Right hindlimb (tissue), 1 donor: ENCODE measurements at places on chromosomes 12 and 14.

GRCh38 chr14:77364146-77364545 lies 12.7 kb downstream of the TMED8 start:
- DNase-seq: no peak

DNA sequence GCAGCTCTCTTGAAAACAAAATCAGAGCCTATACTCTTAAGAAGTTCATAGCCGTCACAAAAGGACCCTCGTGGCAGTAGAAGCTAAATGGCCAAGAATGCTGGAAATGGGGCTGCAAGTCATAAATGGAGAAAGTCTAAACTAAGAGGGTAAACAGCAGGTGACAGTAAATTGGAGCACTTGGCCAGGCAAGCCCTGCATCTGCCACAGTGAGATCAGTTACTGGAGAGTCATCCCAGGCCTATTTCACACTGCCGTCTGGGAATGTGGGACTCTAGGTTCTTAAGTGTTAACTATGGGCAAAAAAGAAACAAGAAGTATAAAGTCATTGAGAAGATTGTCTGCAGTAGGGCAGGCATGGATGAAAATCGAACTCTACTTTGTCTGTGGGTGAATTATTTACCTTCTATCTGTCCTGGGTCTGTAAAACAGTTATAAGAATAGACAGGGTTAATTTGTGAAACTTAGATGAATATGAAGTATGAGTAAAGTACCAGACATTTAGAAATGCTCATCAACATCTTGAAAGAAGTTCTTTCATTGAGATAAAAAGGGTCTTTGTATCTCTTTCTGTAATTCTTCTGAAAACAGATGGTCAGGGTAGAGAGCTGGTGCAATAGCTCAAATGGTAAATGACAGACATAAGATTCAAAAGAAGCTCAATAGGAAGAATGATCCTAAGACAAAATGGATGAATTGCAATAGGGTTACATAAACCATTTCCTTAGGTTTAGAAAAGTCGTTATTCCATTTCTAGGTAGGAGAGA lies 792.5 kb downstream of the DIO2 start:
- no peak for DNase-seq

GRCh38 chr14:99380991-99381687 lies 99.5 kb downstream of the SETD3 start:
- no peak for DNase-seq

- peak; percentile 62 for DNase-seq
These were observed 73.8 kb upstream of the SRSF5 start for GRCh38 chr14:69693145-69693544.

DNA sequence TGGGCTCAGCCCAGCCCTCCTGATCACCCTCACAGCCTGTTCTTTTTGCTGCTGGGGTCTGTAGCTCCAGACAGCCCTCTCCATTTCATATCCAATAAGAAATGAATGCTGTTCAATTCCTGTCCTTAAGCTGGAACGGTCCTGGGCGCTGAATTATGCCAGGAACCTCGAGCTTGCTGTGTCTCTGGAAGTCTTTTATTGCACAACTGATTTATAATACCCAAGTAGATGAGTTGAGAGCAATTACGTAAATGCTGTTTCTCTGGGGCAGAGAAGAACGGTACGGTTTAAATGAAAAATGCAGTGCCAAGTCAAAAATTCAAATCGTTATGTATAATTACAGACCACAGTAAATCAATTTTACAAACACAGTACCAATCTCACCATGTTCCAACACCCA lies 161.0 kb downstream of the SAMD4A start:
- DNase-seq: no peak

DNA sequence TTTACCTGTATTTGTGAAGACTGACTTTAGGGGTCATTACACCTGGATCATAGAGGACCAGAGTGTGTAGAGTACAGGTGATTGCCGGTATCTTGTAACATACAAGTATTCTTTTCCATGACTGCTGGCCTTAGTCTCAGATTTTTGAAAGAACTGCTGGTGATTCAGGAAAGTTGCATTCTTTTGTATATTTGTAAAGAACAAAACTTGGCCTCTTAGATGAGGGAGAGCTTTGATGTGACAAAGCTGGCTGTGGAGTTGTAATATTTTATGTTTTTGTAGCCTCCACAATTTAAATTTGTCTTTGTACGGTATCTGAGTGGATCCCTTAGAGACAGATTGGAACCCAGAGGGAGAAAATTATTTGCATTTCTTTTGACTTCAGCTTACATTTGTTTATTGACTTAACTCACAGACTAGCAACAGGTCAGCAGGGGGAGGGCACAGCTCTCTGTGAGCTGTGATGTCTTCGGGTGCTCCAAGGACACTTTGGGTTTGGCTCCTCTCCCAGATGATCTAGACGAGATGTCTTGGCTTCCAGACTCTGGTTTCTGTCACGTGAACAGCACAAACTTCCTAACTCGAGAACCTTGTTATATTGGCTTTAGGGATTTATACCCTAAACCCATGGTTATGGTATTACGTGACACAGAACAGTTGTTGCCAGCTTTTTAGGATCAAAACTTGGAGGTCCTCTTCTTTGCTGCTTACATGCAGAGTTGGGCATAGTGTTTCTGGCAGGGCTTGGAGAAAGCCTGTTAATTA lies 65.9 kb downstream of the DAAM1 start:
- DNase-seq: peak; percentile 83

DNA sequence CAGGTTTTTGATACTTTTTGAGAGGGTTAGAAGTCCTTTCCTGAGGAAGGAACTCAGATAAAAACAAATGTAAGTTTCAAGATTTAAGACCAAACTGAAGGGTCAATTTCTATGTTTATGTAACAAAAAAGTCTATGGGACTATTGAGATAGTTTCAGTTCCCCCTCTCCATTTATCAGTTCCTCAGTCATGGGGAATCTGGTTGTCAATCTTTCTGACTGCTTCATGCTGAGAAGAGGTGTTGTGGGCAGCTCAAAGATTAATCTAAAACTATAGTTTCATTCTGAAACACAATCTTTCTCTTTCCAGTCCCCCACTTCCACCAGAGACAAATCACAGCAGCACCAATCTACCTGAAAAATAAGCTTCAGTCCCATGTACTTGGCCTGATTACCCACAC lies 93.7 kb downstream of the KCNMB4 start:
- no peak for DNase-seq

DNA sequence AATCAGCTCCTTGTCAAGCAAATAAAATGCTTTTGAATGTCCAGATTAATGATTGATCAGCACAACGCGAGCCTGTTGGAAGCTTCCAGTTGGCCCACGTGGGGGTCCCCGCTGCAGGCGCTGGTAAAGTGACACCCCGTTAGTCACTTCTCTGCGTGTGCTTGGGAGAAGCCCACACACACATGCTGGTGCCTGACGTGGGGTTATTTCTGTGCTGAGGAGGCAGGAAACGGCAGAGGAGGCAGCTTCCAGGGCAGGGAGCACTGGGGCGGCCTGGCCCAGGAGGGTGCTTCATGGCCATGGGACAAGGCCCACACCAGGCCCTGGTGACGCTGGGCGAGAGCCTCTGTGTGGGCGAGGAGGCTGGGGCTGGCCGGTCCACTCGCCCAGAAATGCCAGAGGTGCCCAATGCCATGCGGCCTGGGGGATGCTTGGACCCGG lies 101.5 kb downstream of the KIF26A start:
- DNase-seq: no peak

DNA sequence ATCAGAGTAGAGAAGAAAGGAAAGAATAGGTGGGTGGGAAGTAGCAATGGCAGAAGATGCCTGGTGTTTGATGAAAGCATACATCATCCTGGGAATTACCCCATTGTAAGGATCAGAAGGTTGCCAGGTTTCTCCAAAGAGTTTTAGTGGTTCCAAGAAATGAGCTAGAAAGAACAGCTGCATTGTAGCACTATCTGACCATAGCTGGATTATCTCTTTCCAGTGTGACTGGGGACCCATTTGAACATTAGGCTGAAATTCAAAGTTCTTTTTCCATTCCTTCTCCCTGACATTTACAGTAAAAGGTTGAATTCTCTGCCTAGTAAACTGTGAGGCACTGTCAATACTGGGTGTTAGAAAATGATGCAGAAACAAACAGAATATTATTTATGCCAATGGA lies 244.4 kb downstream of the GALC start:
- DNase-seq: no peak

- no peak for DNase-seq
These were observed 44.4 kb upstream of the CHPT1 start for GRCh38 chr12:101653030-101653429.

DNA sequence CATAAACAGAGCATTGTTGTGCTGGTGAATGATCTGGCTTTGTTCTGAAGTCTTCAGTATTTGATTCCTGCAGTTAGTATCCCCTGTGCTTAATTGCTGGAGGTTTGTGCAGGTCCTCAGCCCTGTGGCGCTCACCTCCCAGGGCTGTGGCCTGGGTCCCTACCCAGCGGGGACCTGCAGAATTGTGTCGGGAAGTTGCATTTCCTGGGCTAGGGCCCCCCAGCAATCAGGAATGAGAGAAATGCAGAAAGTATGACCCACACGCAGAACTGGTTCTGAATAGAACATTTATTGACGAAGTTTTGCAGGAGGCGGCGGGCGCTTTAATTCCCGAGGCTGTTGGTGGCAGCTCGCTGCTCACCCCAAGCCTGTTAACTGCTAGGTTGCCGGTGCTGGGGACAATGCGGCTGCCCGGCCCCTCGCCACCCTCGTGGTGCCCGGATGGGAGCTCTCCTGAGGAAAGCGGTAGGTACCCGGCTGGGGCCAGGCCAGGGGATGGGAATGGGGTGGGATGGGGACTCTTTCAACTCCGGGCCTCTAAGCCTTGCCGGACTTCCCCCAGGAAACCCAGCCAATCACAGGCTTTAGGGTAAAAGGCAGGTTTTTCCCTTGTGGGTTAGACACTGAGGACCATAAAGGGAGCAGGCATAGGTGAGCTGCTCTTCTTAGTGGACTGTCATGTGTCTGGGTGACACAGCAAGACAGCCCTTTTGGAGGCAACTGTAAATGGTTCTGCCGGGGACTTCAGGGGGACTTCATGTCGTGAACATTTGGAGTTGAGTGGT lies 11.6 kb downstream of the PLEKHG3 start:
- DNase-seq: peak; percentile 13

DNA sequence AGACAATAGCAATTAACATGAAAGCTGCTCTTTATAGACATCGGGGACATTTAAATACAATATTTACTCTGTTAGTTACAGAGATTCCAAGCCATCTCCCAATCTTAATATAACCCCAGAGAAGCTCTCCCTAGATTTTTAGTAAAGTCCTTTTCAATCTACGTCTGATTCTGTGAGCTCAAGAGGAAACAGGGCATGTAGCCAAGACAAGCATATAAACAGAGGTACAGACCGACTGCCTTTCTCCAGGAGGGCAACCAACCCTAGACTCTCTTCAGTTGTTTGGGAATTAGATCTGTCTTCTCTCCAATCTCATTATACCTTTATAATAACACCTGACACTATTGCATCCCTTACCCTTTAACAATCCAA lies 57.4 kb downstream of the TMTC1 start:
- DNase-seq: no peak

- no peak for DNase-seq
These were observed 363.3 kb downstream of the PAWR start for GRCh38 chr12:79327465-79327864.

DNA sequence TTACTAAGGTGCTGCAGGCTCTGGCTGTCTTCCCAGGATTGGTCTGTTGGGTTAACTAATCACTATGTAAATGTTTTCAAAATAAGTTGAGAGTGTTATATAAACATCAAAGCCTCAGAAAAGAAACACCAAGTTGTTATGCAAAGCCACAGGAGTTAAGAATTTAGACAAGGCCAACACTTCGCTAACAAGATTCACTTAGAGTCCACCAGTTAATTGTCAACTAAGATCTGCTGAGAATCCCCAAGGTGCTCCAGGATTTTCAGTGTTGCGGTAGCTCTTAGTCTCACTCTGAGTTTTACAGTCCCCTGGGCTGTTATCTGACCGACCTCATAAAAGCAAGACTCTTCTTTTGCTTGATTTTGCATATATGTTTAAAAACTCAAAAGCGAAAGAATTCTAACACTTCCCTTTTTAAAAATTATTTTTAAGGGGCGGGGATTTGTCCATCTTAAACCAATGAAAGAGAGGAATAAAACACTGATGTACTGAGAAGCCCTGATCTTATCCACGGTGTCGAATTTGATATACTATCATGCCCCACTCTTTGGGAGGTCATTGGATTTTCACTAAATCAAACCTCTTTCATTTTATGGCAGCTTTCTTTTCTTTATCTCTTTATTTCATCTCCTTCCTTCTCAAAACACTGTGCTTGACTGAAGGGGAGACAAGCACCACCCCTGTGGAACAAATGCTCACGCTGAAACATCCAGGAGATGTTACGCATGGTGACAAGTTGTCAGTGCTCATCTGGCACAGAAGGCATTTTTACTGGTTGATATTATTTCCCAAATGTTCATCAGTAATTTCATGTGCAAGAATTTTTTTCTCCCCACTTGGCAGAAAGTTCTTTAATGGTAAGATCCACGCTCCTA lies 7.0 kb downstream of the NIN start:
- no peak for DNase-seq

DNA sequence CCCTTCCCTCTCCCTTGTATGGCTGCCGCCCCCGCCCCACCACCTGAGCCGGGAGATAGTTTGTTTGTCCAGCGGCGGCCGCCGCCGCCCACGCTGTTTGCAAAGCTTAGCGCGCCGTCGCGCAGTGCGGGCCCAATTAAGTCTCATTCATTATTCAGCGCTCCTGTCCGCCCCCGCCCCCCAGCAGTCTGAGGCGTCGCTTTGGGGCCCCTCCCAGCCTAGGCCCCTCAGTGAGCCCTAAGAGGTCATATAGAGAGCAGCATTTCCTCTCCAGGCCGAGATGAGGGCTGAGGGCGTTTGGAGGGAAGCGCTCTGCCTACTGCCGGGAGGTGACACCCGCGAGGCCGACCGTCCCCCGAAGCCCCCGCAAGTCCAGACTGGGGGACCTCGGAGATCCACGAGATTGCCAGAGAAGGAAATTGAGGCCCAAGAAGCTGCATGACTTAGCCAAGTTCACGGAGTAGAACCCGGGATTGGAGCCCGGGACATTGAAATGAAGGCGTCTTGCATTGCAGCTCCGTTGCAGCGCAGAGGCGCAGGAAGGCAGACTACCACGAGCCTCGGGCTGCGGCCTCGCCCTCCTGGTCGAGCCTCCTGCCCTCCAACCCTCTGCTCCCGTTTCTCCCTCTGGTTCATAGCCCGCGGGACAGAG lies at the start of gene DNAJC22:
Gene DNAJC22 (plus strand): TSS at position 230 of the 652 bp plus-strand sequence. CDS start 1,985 bp downstream, outside the sequence.
- peak; percentile 41 for DNase-seq

- no peak for DNase-seq
These were observed 52.8 kb upstream of the SLC2A13 start for GRCh38 chr12:40158592-40159111.

GRCh38 chr14:74571901-74572725 lies 39.9 kb downstream of the LTBP2 start:
- peak; percentile 68 for DNase-seq

DNA sequence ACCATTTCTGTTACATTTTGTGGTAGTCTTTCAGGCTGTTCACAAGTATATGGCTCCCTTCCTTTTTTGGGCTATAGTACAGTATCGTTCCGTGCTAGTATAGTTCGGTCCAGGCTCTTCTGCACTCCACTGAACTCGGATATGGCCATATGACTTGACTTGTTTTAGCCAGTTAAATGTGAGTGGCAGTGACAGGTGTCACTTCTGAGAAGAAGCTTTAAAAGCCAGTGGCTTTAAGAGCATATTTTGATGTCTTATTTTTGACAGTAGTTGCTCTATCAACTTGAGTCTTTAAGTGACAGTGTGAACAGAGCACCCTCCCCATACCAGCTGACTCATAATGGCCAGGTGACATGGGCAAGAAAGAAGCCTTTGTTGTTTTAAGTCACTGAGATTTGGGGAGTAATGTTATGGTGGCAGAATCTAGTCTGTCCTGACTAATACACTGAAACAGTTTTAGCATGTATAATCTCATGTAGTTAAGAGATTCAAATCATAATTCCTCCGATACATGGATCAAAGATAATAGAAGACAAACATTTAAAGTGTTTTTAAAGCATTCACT lies 64.6 kb downstream of the ANO4 start:
- no peak for DNase-seq
